ENCODE measurements at places on chromosomes 1 and 21. TPM values are rescaled to one million over a fixed set of nuclear protein-coding genes. Genes with fewer than 3 reads are reported as not detected.
A peak's percentile ranks its signal among the peaks of the same experiment; 100 is the strongest.

The RXFP4 gene
- total RNA-seq: not detected

The RAB7B gene
- total RNA-seq: not detected

The OR2L8 gene
- not detected for total RNA-seq

The COL11A1 gene
- not detected for total RNA-seq

The ZNF281 gene
- 31.3 TPM for total RNA-seq

The LCE1A gene
- total RNA-seq: not detected

The OLFML3 gene
- total RNA-seq: 0.59 TPM

The RGS5 gene
- 1.2 TPM for total RNA-seq

The AGMAT gene
- total RNA-seq: 3.4 TPM

The AMY1C gene
- not detected for total RNA-seq

The PODN gene
- total RNA-seq: not detected

GRCh38 chr1:155078469-155079209 is at the start of gene EFNA3:
EFNA3 (plus strand) TSS chr1:155078837; CDS start chr1:155078942, 105 bp downstream.
- peaks cover 20% of the 10 kb centered on the region for H3K4me1 ChIP-seq
- peak; percentile 81 for DNase-seq
- peak within 1 kb of the TSS; percentile 65 for H3K4me3 ChIP-seq
- no peak within 1 kb of the TSS for H3K27ac ChIP-seq

DNA sequence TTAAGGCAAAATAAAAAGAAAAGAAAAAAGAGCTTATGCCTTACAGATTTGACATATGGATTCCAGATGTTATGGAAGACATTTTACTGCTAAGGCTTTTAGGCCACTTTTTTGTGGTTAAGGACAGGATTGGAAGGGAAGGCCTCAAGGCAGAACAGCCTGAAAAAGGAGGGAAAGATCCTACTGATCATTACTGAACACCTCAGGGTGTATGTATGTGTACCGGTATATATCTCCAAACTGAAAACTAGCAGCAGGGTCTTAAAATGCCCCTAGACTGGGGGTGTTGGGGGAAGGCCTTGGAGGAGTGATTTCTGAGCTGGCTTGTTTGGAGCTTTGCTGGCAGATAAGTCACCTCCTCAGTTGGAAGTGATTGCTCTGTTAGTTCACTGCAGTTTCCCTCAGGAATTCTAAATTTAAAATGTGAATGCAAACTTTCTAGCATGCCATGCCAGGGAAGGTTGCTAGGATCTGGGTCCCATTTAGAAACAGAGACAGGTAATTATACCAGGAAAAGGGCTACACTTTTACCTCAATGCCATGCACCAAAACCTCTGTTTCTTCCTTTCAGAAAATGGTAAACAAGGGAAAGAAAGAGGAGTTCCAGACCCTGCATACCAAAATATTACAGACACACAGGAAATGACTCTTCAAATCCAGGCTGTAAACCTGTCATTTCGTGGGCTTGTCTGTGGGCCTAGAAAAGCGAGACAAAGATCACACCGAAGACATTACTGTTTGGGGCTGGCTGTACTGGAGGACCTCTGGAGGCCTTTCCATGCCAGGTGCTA is 15.0 kb downstream of the C1orf52 start:
- no peaks in the 10 kb centered on the region for H3K36me3 ChIP-seq
- H3K4me1 ChIP-seq: peaks cover 1% of the 10 kb centered on the region
- no peak overlapping the region for H3K4me3 ChIP-seq

- no peaks in the 10 kb centered on the region for H3K36me3 ChIP-seq
- peaks cover 18% of the 10 kb centered on the region for H3K4me1 ChIP-seq
- no peak overlapping the region for H3K27ac ChIP-seq
- DNase-seq: no peak
- H3K27me3 ChIP-seq: no peaks in the 10 kb centered on the region
Observed at GRCh38 chr1:173530795-173531693, 53.9 kb downstream of the PRDX6 start.

DNA sequence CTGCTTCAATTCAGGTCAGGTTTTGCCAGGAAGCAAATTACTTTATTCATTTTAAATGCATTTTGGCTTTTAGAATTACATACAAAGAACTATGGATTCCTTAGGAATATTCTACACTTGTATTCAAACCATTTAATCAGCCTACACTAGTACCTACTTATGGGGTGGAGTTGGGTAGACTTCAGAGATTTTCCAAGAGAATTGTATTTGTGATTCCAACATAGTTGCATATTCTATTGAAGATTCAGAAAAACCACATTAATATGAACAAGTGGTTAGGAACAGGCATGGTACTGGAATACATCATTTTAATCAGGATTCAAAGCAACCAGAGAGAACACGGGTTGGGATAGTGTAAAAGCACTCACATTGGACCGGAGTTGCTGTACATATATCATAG is 33.4 kb downstream of the LUZP1 start:
- no peaks in the 10 kb centered on the region for H3K27me3 ChIP-seq
- H3K4me1 ChIP-seq: peaks cover 9% of the 10 kb centered on the region
- H3K4me3 ChIP-seq: no peak overlapping the region
- no peaks in the 10 kb centered on the region for H3K36me3 ChIP-seq
- DNase-seq: no peak

DNA sequence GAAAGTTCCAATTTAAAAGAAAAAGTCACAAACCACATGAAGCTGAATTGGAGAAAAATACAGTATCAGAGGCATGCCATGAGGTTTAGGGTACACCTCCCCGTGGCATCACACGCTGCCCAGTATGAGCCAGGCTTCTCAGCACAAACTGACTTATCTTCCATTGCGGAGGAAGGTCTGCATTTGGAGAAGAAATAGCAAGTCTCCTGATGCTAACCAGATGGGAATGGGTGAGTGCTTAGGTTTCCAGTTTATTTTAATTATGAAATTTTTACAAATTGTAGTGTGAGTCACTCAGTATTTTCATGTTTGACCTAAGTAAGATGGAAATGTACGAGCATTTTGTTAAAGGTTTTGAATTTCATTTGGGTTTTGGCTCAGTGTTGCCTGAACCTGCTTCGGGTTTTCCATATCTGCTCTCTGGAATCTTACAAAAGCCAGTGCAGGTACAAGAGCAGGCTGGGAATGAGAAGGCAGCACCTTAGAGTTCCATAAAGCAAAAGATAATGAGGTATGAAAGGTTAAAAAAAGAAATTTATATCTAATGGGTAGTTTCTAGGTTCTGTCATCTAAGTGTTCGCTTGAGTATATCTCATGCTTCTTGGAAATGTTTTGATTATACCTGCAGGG is 213.9 kb downstream of the PATJ start:
- H3K36me3 ChIP-seq: no peaks in the 10 kb centered on the region
- DNase-seq: no peak
- H3K4me1 ChIP-seq: no peaks in the 10 kb centered on the region
- H3K27me3 ChIP-seq: no peaks in the 10 kb centered on the region
- no peak overlapping the region for H3K27ac ChIP-seq

GRCh38 chr1:52365071-52365745 is 797 bp downstream of the CC2D1B start:
- peaks cover 7% of the 10 kb centered on the region for H3K36me3 ChIP-seq
- no peak for DNase-seq
- peak overlapping the region; percentile 92 for H3K4me3 ChIP-seq
- H3K27ac ChIP-seq: peak overlapping the region; percentile 99
- peaks cover 3% of the 10 kb centered on the region for H3K27me3 ChIP-seq

DNA sequence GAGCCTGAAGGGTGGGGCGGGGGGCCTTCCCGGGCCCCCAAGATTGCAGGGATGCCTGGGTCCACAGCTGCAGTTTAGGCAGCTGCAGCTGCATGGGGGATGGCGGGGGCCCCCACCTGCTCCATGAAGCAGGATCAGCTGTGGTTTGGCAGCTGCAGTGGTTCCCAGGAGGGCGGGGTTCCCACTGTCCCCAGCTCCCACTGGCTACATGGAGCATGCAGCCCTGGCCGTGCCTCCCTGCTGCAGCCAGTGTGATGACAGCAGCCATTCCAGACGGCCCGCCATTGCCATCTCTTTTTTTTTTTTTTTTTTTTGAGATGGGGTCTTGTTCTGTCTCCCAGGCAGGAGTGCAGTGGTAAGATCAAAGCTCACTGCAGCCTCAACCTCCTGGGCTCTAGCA is 992 bp upstream of the C1QA start:
- peaks cover 3% of the 10 kb centered on the region for H3K4me1 ChIP-seq
- H3K27ac ChIP-seq: no peak overlapping the region
- peaks cover 11% of the 10 kb centered on the region for H3K27me3 ChIP-seq
- H3K36me3 ChIP-seq: no peaks in the 10 kb centered on the region
- DNase-seq: no peak

GRCh38 chr21:9758141-9758540 is 763.2 kb upstream of the TPTE start:
- DNase-seq: no peak
- H3K27me3 ChIP-seq: no peaks in the 10 kb centered on the region
- no peak overlapping the region for H3K4me3 ChIP-seq

DNA sequence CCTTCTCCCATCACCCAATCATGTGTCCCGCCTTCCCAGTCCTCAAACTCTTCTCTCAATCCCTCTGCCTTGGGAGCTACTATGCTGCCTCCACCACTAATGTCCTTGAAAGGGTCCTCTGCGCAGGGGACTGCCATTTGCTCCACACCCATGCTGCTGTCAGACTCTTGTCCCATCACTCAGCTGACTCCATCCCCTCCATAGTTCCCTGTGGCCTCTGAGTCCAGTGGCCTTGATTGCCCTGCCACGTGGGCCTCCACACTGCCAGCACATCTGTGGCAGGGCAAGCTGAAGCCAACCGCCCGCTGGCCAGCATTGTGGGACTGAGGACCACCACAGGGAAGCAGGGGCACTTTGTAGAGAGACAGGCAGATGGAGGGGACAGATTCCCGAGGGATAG is 1.3 kb upstream of the TNNT2 start:
- no peaks in the 10 kb centered on the region for H3K4me1 ChIP-seq
- H3K36me3 ChIP-seq: no peaks in the 10 kb centered on the region
- DNase-seq: no peak
- no peak overlapping the region for H3K4me3 ChIP-seq

GRCh38 chr1:78527706-78528105 is 36.9 kb downstream of the PTGFR start:
- no peaks in the 10 kb centered on the region for H3K36me3 ChIP-seq
- no peak overlapping the region for H3K27ac ChIP-seq
- H3K27me3 ChIP-seq: no peaks in the 10 kb centered on the region
- H3K4me3 ChIP-seq: no peak overlapping the region
- no peaks in the 10 kb centered on the region for H3K4me1 ChIP-seq

DNA sequence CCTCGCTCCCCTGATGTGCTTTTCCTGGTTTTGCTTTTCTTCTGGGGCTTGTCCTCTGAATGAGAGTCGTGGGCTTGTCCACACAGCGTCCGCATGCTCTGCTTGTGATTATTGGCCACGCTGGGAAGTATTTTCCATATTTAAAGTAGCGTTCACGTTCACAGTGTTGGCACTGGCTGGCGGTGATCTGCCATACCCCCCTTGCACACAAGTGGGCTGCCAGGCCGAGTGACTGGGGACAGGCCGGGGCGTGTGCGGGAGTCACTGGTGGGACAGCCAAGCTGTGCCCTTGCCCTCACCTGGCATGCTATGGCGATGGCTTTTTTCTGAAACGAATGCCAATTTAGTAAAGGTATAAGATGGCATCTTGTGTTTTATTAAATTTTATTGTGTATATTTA is 32.8 kb downstream of the SLC37A1 start:
- no peak overlapping the region for H3K27ac ChIP-seq
- H3K27me3 ChIP-seq: no peaks in the 10 kb centered on the region
- peaks cover 9% of the 10 kb centered on the region for H3K4me1 ChIP-seq
- peaks cover 11% of the 10 kb centered on the region for H3K36me3 ChIP-seq

- no peak overlapping the region for H3K27ac ChIP-seq
- no peaks in the 10 kb centered on the region for H3K4me1 ChIP-seq
- DNase-seq: no peak
- no peaks in the 10 kb centered on the region for H3K36me3 ChIP-seq
- H3K27me3 ChIP-seq: no peaks in the 10 kb centered on the region
- no peak overlapping the region for H3K4me3 ChIP-seq
Observed at GRCh38 chr1:69587391-69587790, 19.7 kb downstream of the LRRC7 start.

DNA sequence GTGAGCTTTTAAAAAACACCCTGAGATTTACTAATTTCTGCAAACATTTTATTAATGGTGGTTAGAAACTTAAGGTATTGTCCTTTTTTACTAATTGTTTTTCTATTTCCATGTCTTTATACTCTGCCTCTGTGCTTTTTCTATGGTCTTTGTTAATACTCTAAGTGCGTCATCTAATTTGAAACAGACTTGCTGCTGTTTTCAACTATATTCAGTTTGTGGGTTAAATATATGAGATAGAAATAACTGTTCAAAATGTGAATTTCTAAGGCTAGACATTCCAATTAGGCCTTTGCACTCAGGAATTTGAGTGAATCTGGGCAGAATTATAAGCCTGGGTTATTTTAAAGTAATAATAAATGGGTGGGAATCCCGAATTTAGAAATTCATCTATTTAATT is 82.4 kb upstream of the COL11A1 start:
- no peaks in the 10 kb centered on the region for H3K4me1 ChIP-seq
- no peak overlapping the region for H3K4me3 ChIP-seq
- no peak for DNase-seq
- no peaks in the 10 kb centered on the region for H3K27me3 ChIP-seq
- no peak overlapping the region for H3K27ac ChIP-seq

DNA sequence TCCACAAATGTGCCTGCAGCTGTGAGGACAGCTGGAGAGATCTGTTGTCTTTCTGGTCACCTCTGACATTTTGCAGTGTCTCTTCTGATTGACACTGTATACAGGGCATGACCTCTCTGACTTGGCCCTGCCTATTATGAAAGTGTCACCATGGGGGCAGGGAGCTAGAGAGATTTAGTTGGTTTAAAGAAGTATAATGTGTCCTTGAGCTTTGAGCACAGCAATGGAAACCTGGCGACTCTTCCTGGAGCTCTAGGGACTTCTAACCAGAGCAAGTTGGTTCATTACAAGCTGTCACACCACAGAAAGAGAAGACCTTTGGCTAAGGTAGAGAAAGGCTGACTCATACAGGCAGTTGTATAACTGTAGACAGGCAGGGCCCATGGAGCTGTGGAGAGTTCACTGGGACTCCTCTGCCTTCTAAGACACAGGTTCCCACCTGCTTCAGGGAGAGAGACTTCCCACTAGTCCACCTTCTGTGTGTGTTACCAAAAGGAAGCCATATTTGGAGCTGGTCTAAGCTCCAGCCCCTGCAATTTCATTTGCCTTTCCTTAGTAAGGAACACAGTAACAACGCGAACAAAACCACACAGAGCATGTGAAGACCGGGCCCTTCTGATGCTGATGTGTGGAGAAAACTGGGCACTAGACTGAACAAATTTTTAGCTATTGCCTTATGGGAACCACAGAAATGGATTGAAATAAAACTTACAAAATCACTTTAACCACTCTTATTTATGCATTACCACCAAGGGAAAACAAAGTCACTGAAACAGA is 90.5 kb upstream of the ADAR start:
- DNase-seq: no peak
- H3K4me3 ChIP-seq: no peak overlapping the region
- no peaks in the 10 kb centered on the region for H3K4me1 ChIP-seq
- H3K27ac ChIP-seq: no peak overlapping the region

- no peak for DNase-seq
- no peaks in the 10 kb centered on the region for H3K36me3 ChIP-seq
- H3K27me3 ChIP-seq: peaks cover 5% of the 10 kb centered on the region
Observed at GRCh38 chr1:181767001-181767708, 283.8 kb downstream of the CACNA1E start.
